ENCODE measurements at places on chromosomes 16 and 17.

- no peak for DNase-seq
Measured at GRCh38 chr17:70922268-70922667, 752.9 kb downstream of the KCNJ2 start.

GRCh38 chr16:24125214-24125613 is 130.9 kb upstream of the CACNG3 start:
- no peak for DNase-seq

GRCh38 chr16:11202260-11203091 is 53.5 kb downstream of the SOCS1 start:
- no peak for DNase-seq

- no peak for DNase-seq
Measured at GRCh38 chr17:36142235-36142634, 34.2 kb downstream of the TBC1D3B start.

DNA sequence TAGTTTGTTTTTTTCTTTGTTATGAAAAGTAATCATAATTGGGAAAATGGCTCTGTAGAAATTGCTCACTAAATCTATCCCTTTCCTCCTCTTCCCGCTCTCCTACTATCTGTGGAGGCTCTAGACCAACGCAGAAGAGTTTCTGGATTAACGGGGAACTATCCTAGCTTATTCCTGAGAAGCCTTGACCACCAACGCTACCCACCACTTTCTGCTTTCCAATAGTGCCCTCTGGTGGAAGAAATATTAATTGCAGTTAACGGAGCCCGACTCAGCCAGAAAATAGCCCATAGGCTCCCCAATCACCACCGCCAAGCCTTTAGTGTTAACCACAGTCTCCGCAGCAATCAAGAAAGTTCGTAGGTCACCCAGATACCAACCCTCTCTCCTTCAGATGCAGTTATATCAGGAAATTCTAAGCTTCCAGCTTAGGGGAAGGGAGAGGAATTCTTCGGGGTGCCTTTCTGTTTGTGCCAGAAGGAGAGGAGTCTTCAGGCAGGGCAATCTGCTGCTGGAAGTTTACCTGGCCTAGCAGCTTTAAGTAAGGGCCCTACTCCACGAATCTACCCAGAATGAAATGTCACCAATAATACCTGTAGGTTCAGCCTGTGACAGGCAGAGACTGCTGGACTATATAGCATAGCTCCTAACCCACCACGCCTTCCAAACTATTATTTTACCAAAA is 23.0 kb upstream of the NSRP1 start:
- DNase-seq = peak; percentile 39

DNA sequence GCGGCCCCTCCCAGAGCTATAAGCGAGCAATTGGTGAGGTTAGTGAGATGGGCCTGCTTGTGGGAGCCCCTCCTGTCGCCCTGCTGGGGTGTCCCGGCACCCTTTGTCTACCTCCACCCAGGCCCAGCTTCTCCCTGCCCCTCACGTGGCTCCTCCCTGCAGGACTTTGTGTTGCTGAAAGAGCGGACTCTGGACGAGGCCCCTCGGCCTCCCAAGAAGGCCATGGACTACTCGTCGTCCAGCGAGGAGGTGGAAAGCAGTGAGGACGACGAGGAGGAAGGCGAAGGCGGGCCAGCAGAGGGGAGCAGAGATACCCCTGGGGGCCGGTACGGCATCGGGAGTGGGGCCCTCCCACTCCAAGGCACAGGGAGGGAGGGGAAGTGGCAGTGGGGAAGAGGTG is 6.1 kb upstream of the C17orf107 start:
- no peak for DNase-seq

GRCh38 chr16:81185416-81185815 is 53.1 kb upstream of the BCO1 start:
- no peak for DNase-seq

- peak; percentile 13 for DNase-seq
Measured at GRCh38 chr17:63120406-63120805, 154.4 kb downstream of the TANC2 start.

Data from stromal cell of bone marrow (primary cell).